AG08396 (cell line): ENCODE measurements at places on chromosomes 4 and X.

- no peak for DNase-seq
These were observed 38.2 kb downstream of the WFS1 start for GRCh38 chr4:6307891-6308290.

DNA sequence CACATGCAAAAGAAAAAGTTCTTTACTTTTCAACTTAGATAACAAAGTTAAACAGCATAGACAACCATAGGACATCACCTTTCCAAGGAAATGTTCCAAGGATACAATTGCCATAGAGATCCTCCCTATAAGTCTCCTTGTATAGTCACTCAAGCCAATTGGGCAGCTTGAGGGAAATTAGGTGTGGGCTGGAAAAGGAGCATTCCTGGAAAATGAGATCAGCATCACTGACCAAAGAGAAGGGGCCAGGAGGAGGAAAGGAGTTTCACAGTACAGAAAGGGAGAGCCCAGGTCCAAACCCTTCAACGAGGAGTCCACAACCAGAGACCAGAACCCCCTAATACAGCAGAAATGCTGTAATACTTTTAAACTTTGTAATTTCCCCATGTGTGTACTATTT is 91.5 kb upstream of the PPARGC1A start:
- no peak for DNase-seq

DNA sequence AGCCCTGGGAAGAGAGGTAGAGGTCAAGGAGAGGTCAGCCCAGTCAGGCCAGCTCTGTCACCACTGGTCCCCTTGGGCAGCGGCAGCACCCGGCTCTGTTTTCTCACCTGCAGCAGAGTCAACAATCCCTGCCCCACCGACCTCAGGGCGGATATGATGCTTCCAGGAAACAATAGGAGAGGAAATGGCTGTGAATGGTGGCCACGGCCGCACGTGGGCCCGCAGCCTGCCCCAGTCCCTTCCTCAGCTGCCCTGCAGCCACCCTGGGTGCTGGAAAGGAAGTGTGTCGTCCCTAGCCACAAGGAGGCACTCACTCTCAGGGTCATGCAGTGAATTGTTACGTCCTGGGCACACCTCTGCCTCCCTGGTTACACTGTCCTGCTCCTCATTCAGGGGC is 92.5 kb upstream of the ENPP6 start:
- no peak for DNase-seq

DNA sequence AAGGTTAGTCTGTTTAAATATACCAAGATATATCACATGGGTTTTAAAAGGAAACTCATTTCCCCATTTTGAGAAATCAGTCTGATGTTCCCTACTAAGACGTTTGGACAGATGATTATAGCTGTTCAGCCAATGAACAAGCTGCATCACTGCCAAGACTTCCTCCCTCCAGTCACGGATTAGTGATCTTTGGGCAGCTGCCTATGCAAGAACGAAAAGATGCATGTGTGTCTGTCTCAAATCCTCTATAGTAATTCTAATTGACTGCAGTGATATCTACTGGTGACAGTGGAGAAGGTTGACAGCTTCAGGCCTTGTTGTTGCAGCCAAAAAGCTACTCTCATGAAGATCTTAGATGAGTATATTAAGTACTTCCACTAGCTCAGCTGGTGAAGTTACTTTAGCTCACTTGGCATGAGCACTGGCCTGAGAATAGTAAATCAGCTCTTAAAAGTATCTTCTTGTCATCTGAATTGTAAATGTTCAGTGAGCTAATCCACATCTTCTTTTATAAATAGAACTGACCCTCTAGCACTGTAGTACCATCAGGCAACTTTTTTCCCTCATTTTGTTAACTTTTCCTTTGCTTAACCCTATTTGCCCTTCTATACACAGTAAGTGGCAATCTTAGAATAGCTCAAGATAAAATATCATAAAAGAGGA is 134.5 kb upstream of the PCDH10 start:
- DNase-seq: no peak

- DNase-seq: peak; percentile 35
These were observed 6.1 kb upstream of the ABRAXAS1 start for GRCh38 chr4:83490876-83491450.

GRCh38 chrX:9656277-9656676 is 109.4 kb downstream of the GPR143 start:
- DNase-seq: no peak

DNA sequence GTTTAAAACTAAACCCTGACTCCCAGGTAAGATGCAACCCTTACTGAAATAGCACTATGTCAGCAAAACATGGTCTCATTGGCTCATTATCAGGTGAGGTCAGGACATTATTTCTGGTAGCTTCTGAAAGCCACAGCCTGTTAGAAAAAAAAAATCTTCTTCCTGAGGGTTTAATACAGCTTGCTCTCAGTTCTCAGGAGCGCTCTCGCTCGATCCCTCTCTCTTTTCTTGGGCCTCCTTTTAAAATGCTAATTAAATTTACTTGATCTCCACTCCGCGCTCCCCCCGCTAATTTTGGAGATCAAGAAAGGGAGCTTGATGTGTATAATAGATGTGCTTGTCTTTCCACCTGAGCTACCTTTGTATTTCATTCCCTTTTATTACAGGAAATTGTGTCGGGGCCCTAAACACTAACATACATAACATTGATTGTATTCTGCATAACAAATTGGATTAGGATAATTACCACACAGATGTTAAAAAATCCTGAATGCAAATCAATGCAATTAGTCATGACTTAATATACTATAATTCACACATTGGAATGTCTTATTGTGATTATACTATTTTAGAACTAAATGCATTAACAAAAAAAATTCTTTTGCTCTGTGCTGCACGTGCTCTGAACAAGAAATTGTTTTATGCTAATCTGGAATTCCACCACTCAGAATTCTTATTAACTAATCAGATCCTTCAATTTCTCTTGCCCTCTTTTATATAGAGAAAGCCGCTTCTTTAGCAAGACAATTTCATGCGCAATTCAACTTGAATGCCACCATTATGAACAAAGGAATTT is 101.6 kb upstream of the TEX13D start:
- DNase-seq: no peak

- DNase-seq: no peak
These were observed 180.7 kb upstream of the MXRA5 start for GRCh38 chrX:3527166-3527565.

DNA sequence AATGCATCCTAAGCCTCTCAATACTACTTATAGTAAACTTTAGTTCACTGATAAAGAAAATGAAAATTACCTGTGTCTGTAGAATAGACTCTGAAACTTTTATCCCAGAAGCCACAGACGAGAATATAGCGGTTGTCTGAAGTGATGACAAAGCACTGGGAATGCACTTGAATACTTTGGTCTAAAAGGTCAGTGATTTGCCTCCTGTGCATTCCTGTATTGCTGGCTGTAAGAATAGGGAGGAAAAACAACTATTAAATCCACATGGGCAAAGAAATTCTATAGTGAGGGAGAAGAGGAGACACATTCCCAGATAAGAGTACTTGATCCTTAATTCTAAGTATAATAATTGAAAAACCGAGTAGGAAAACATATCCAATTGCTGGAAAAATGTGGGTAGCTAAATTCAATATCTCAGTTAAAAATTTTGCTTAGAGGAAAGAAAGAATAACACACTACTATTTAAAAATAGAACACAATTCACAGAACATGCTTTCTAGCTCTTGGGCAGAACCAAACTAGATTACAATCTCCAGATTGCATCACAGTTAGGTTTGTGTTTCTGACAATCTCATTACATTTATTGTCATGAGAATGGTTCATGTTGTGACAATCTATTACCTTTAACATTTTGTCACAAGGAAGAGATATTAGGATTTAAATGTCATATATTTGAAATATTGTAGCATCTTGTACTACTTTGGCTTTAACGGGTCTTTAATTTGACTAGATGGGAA is 232.1 kb downstream of the DCLK2 start:
- peak; percentile 24 for DNase-seq

- DNase-seq: no peak
These were observed 52.2 kb upstream of the FAT1 start for GRCh38 chr4:186775902-186776301.

- DNase-seq: no peak
These were observed 50.8 kb upstream of the MBNL3 start for GRCh38 chrX:132539611-132540010.

- peak; percentile 4 for DNase-seq
These were observed 16.0 kb downstream of the MCF2 start for GRCh38 chrX:139691843-139692505.

GRCh38 chr4:185567381-185568376 is 32.4 kb upstream of the PDLIM3 start:
- DNase-seq: peak; percentile 49

GRCh38 chr4:20408611-20409010 is 156.9 kb downstream of the SLIT2 start:
- DNase-seq: peak; percentile 40

DNA sequence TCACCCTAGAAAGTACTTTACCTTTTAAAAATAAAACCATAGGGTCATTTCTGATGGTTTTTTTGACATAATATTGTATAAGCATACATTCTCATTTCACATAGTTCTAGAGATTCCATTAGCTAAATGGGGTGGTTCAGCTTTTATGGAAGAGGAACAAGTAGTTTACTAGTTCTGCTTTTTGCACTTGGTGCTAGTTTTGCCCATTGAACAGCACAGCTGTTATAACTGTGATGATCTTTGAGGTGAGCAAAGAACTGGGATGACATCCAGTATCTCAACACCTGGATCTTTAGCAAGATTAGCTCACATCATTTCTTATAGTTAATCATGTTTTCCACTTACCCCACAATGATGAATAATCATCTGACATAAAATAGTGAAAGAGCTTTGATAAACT is 40.9 kb downstream of the MOB1B start:
- DNase-seq: no peak

- DNase-seq: no peak
These were observed 157.5 kb upstream of the ATOH1 start for GRCh38 chr4:93671093-93671492.

GRCh38 chr4:158299459-158300007 is 89.2 kb downstream of the TMEM144 start:
- DNase-seq: no peak

- DNase-seq: no peak
These were observed 19.3 kb downstream of the JAKMIP1 start for GRCh38 chr4:6180841-6181631.

- no peak for DNase-seq
These were observed 163.2 kb downstream of the HHIP start for GRCh38 chr4:144809056-144809640.

GRCh38 chr4:76251441-76252270 is at the start of gene FAM47E:
Gene FAM47E, plus strand, starts transcription at chr4:76251721. Its CDS starts 26 bp downstream, at chr4:76251747.
- DNase-seq: peak; percentile 70

DNA sequence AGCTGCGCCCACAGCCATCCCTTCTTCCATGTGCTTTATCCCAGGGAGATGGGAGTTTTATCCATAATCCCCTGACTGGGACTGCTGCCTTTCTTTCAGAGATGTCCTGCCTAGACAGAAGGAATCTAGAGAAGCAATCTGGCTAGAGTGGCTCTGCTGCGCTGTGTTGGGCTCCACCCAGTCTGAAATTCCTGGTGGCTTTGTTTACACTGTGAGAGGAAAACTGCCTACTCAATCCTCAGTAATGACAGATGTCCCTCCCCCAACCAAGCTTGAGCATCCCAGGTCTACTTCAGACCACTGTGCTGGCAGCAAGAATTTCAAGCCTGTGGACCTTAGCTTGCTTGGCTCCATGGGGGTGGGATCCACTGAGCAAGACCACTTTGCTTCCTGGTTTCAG is 116.9 kb upstream of the AR start:
- no peak for DNase-seq

DNA sequence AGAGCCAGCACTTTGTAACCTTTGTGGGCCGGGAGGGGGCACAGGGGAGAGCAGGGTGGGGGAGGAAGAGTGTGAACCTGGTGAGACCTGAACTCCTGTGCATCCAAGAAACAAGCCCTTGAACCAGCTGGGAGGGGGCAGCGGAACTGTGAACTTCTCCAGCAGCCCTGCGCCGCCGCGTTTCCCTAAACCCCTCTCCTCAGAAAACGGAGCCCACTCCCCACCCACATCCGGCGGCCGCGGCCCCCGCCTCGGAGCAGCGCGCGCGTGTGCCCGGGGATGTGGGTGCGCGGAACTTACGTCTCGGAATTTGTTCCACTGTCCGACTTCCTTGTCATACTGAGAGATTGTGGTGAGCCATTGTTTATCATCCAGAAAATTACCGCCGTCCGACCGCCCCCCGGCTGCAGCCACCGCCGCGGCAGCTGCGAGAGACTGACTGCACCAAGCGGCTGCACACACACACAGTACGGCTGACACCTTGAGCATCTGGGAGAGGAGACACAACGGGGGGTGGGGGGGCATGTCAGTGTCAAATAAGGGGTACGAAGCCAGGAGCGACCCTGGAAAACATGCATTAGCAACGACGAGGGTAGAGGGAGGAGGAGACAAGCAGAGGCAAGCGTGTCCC is 494 bp downstream of the SPOCK3 start:
- DNase-seq: no peak

DNA sequence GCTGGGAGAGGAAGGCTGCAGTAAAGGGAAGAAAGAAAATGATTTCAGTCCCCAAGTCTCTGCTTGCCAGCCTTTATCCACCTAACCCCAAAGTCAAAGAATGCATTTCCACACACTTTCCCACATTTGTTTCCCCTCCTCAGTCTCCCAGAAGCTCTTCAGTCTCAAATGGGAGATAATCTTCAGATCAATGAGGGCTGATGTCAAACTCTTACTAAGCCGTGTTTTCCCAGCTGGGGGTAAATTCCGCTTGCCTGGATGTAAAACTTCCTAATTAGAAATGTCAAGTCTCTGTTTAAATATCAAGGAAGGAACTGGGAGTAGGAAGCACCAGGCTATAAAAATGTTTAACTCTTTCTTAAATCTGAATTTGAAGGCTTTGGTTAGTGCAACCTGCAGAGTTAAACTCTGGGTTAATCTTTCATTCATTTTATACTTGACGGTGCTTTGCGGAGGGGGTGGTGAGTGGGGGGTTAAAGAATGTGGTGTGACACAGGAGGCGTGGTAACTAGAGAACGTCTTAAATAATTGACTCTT is 601.4 kb upstream of the ACTRT1 start:
- DNase-seq: no peak

GRCh38 chr4:26566133-26566532 is 17.8 kb upstream of the TBC1D19 start:
- DNase-seq: no peak

DNA sequence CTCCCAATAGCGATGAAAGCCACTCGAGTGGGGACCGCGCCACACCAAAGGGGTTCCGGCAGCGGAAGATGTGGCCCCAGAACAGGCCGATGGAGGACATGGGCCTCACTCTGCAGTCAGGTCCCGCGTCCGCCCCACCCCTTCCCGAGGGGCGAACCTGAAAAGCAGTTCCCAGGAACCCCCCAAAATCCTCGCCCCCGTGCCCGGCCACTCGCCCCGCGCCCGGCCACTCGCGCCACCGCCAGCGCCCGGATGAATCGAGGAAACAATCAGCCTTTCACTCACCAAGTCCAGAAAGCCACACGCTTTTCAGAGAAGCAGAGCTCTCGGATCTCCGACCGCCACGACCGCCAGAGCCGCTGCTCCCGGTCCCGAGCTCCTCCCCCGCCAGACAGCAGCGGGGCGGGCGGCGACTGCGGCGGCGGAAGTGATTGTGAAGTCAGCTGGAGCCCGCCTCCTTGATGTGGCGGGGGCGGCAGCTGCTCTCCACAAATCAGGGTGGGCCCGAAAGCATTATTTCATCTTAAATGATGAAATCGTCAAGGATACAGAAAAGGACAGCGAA is at the start of gene PJA1:
Gene PJA1 (minus strand): TSS at position 367 of the 565 bp plus-strand sequence. CDS start 2,380 bp downstream, outside the sequence.
- peak; percentile 84 for DNase-seq

GRCh38 chr4:14892563-14892962 is 109.7 kb upstream of the CPEB2 start:
- DNase-seq: no peak
